ENCODE measurements at places on chromosomes 7 and 10. TPM values are rescaled to one million over a fixed set of nuclear protein-coding genes. Genes with fewer than 3 reads are reported as not detected.

The ADRA2A gene
- not detected for total RNA-seq

The SPDYE2B gene
- not detected for total RNA-seq

The AHR gene
- total RNA-seq = 97.1 TPM

The PNLIPRP3 gene
- total RNA-seq = 13.0 TPM

The ATOH7 gene
- total RNA-seq = not detected

The ZNF853 gene
- total RNA-seq = 0.85 TPM

The TMEM213 gene
- not detected for total RNA-seq

The HDAC9 gene
- total RNA-seq = 52.8 TPM

The ACBD7 gene
- 0.48 TPM for total RNA-seq

The LGI1 gene
- not detected for total RNA-seq

The ZCCHC24 gene
- 1.5 TPM for total RNA-seq

The FAM131B gene
- 0.21 TPM for total RNA-seq

The DYNC1I1 gene
- total RNA-seq = 0.24 TPM

The SLC26A5 gene
- total RNA-seq = not detected

The CNNM1 gene
- under 0.01 TPM for total RNA-seq

The SOSTDC1 gene
- total RNA-seq = 0.24 TPM

The ENTPD1 gene
- total RNA-seq = under 0.01 TPM

The PRSS37 gene
- not detected for total RNA-seq

The FKBP6 gene
- not detected for total RNA-seq

The HOXA13 gene
- total RNA-seq = not detected

The TBX20 gene
- not detected for total RNA-seq

The GATA3 gene
- under 0.01 TPM for total RNA-seq

The CHAT gene
- not detected for total RNA-seq

The MMP21 gene
- total RNA-seq = not detected

The FRMPD2 gene
- total RNA-seq = 1.7 TPM

The INSYN2A gene
- under 0.01 TPM for total RNA-seq

All from tracheal epithelial cell (primary cell).